ENCODE measurements at places on chromosomes 13 and 19.

GRCh38 chr13:28099396-28100149, 803 bp downstream of the FLT3 start:
- no peak for DNase-seq

GRCh38 chr13:88303605-88304004, 632.4 kb downstream of the SLITRK5 start:
- DNase-seq: no peak

GRCh38 chr13:89609318-89609717, 1738.2 kb upstream of the MIR17HG start:
- DNase-seq: no peak

GRCh38 chr13:74922963-74923362, 559.0 kb downstream of the TBC1D4 start:
- no peak for DNase-seq

- no peak for DNase-seq
These were observed 748 bp downstream of the LMNB2 start for GRCh38 chr19:2455851-2456570.

DNA sequence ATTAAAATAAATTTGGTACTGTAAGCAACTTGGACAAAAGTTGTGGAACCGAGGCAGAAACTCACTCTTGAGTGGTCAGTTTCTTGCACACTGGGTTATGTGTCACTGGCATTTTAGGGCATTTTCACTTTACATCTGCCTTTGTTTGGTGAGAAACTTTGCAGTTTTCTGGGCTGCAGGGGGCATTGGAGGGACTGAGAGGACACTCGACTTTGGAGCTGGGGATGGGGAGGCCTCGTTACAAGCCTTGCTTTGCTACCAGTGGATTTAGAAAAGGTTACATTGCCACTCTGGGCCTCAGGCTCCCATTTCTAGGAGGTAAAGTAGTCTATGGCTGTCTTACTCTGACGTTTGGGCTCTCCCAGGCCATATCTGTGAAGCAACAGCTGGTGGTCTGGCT, 41.9 kb upstream of the ZNF536 start:
- no peak for DNase-seq
